ENCODE measurements at places on chromosomes 12 and 14.

- no peak for DNase-seq
These were observed 173.4 kb downstream of the TSPAN9 start for GRCh38 chr12:3250576-3250975.

- DNase-seq = no peak
These were observed at the start of gene LTBR for GRCh38 chr12:6383572-6384498. Gene LTBR, plus strand, starts transcription at chr12:6384162. Its CDS starts 197 bp downstream, at chr12:6384359.

DNA sequence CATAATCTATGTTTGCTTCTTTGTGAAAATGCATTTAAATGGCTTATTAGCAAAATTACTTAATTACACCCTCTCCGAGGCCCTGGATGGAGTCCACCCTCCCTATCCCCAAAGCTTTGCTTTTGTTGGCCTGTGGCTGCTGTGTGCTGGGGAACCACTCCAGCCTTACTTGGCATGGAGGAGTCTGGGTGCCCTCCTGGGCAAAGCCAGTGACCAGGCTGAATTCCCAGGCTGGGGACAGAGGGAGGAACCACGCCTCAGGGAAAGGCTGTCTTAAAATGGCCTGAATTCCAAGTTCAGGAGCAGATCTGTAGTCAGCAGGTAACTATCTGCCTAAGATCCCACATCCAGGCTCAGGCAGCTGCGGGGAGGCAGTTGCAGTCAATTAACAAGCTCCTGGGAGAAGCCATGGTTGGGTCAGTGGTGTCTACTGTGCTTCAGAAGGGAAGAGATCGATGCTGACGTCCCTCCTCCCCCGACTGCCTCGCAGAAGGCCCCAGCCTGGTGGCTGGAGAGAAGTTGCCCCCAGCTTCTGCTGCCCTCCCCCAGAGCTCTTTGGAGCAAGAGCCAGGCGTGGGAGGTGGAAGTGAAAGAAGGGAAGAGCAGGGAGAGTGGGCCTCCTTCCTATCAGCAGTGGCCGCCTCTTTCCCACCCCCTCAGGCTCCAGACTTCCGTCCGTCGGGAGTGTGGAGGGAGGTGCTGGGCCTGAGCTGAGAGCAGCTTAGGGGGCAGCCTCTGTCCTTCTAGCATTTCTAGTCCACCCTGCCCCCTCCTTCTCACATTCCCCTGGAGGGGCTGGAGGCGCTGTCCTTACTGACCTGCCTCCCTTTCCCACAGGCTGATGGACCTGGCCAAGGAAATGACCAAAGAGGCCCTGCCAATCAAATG, 11.3 kb downstream of the VASH1 start:
- DNase-seq = no peak

DNA sequence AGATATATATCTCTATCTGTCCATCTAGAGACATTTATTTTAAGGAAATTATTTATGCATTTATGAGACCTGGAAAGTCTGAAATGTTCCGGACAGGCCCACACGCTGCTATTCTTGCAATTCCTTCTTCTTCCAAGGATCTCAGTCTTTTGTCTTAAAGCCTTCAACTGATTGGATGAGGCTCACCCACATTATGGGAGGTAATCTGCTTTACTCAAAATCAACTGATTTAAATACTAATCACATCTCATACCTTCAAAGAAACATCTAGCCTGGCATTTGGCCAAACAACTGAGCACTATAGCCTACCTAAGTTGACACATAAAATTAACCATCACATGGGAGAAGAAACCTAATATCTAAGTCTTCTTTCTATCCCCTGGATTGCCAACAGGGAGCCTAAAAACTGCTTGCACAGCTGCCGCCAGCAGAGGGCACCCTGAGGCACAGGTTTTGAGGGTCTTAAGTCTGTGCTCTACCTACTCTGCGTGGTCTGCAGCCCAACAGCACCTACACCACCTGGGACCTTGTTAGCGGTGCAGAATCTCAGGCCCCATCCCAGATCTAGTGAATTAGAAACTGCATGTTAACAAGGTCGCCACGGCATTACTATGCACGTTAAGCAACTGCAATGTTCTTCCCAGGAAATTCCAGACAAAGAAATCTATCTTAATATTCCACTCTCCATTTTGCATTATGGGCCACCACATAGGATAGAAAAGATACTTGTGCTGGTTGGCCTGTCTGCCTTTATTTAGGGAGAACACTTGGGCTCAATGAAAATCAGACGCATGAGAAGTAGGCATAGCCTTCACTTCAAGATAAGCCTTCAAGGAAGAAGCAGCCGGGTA, 249.7 kb downstream of the FOXG1 start:
- no peak for DNase-seq

DNA sequence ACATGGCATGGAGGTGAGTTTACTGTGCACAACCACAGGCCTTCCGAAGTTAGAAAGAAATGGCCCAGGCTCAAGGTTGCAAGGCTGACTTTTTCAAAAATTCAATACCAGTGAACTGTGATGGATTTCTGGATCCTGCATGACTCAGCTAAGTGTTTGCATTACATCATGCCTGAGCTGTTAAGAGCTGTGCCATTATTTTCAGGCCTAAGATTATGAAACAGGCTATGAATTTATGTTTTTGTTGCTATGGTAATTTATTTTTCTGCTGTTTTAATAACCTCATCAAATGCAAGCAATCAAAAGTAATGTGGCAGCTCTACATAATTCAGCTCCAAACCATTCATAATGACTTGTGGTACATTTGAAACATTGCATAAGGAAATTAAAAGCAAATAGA, 457.7 kb upstream of the TMEM132C start:
- no peak for DNase-seq

- no peak for DNase-seq
These were observed 15.0 kb upstream of the SMARCC2 start for GRCh38 chr12:56204275-56204674.

DNA sequence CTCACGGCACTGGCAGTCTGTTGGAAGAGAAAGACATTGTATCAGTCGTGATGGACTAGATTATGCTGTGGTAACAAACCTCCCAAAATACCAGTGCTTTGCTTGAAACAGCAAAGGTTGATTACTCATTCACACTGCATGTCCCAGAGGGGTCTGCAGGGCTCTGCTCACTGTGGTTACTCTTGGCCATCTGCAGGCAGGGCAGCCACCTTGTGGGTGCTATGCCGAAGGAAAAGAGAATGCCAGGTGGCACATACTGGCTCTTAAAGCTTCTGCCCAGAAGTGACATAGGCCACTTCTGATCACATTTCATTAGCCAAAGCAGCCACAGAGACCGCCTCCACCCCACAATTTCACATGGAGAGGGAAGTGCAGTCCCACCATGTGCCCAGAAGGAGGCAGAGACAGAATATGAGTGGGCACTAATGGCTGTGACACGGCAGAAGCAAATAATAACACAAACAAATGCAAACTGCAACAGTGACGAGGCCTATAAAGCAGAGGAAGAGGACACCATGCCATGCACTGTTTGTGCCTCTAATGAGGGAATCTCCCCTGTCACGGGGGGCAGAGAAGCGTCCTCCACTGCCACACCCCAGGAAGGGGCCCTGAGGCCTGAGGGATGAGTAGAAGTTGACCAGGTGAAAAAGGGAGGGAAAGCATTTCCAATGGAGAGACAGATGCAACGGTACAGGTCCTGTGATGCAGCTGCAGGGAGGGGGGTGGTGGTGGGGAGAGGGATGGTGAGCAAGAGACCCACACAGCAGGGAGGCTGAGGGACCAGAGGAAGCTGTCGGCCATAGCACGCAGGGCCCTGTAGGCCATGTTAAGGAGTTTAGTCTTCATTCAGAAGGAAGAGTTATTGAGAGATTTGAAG, 51.7 kb upstream of the KICS2 start:
- DNase-seq = no peak

- no peak for DNase-seq
These were observed 173.8 kb downstream of the BCAT1 start for GRCh38 chr12:24775073-24775472.

- DNase-seq = no peak
These were observed 11.1 kb downstream of the GPR84 start for GRCh38 chr12:54352891-54353874.

- no peak for DNase-seq
These were observed 14.2 kb upstream of the ANKRD9 start for GRCh38 chr14:102523569-102524450.

- DNase-seq = no peak
These were observed 171.3 kb downstream of the TTC7B start for GRCh38 chr14:90644882-90645281.

- DNase-seq = no peak
These were observed 2.9 kb upstream of the RAB35 start for GRCh38 chr12:120119271-120119973.

- no peak for DNase-seq
These were observed 20.5 kb downstream of the RILPL1 start for GRCh38 chr12:123512838-123513665.

GRCh38 chr14:21521501-21521900, 4.6 kb downstream of the SALL2 start:
- DNase-seq = no peak

GRCh38 chr14:22739423-22739822, 27.1 kb upstream of the OXA1L start:
- no peak for DNase-seq

- DNase-seq = no peak
These were observed 103.1 kb upstream of the C14orf180 start for GRCh38 chr14:104476437-104476836.

GRCh38 chr12:54601841-54602240, 13.4 kb upstream of the PPP1R1A start:
- DNase-seq = no peak

GRCh38 chr12:2877047-2877952, at the start of the genes FOXM1 and RHNO1:
Gene FOXM1, minus strand, starts transcription at chr12:2877174. Its CDS starts 2,696 bp downstream, at chr12:2874478.
Gene RHNO1, plus strand, starts transcription at chr12:2877223. Its CDS starts 8,144 bp downstream, at chr12:2885367.
- DNase-seq = peak; percentile 76

DNA sequence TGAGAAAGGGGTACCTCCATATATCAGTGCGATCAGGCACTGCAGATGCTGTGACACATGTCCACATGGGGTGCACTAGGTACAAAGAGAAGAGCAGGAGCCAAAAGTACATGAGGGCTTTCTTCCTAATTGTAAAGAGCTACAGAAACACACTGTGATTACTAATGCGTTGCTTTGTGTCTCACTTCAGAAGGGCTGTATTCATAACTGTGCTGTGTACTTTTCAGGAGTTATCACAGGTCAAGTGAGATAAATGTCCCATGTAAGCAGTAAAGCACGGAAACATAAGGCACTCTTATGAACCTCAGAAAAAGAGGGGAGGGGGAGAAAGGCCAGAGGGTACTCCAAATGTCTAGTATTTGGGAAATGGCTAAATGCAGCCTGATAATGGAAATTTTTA, 10.6 kb downstream of the SPRING1 start:
- DNase-seq = no peak

DNA sequence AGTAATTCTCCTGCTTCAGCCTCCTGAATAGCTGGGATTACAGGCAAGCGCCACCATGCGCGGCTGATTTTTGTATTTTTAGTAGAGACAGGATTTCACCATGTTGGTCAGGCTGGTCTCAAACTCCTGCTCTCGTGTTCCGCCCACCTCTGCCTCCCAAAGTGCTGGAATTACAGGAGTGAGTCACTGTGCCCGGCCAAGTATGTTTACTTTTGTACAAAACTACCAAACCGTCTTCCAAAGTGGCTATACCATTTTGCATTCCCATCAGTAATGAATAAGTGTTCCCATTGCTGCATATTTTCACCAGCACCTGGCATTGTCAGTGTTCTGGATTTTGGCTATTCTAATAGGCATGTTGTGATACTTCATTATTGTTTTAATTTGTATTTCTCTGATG, 8.4 kb upstream of the KRT6A start:
- no peak for DNase-seq

GRCh38 chr14:101948666-101949216, 15.6 kb upstream of the DYNC1H1 start:
- DNase-seq = no peak

- DNase-seq = no peak
These were observed 38.5 kb upstream of the SFSWAP start for GRCh38 chr12:131672311-131672940.

Data from stimulated activated CD4-positive, alpha-beta T cell treated with anti-CD3 and anti-CD28 coated beads, Interleukin-15, amount 100 ng/mL, for 1 hour (primary cell).